Cerebellum (tissue), 4 donors: ENCODE measurements at places on chromosomes 13 and 19. TPM values are rescaled to one million over a fixed set of nuclear protein-coding genes. Genes with fewer than 3 reads are reported as not detected.

DNA sequence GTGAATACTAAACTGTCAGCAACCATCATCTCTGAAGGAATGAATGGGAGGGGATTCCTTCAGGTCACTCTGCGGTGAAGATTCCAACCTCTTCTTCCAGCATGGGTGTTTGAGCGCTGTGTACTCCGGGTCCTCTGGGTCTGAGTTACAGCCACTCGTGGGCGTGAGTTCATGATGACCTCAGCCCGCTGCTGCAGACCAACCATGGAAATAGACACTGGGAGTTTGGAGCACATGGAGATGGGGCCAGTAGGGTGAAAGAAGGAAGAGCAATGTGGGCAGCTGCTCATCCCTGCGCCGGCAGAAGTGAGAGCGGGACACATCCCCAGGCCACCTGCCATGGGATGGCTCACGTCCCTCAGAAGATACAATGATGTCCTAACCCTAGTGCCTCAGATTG, 16.8 kb upstream of the RAB20 start:
- DNase-seq, result no peak

- DNase-seq, result no peak
These were observed 100.0 kb downstream of the SHISA2 start for GRCh38 chr13:25951831-25952230.

DNA sequence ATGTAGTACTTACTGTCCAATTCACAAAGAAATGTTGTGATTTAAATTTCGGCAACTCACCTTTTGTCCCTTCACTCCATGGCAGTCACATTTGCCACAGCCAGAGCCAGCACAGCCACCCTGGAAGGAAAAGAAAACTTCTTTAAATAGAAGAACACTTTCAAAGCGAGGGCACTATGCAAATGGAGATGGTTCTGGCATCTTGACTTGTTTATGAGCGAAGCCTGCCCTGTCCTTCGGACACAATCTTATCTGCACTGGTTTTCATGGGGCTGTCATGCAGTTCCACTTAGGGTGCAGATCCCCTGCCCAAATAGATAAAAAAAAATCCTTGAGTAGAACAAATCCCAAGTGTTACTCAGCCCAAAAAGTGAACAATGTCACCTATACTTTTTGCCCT, 64.3 kb downstream of the COL4A1 start:
- no peak for DNase-seq

DNA sequence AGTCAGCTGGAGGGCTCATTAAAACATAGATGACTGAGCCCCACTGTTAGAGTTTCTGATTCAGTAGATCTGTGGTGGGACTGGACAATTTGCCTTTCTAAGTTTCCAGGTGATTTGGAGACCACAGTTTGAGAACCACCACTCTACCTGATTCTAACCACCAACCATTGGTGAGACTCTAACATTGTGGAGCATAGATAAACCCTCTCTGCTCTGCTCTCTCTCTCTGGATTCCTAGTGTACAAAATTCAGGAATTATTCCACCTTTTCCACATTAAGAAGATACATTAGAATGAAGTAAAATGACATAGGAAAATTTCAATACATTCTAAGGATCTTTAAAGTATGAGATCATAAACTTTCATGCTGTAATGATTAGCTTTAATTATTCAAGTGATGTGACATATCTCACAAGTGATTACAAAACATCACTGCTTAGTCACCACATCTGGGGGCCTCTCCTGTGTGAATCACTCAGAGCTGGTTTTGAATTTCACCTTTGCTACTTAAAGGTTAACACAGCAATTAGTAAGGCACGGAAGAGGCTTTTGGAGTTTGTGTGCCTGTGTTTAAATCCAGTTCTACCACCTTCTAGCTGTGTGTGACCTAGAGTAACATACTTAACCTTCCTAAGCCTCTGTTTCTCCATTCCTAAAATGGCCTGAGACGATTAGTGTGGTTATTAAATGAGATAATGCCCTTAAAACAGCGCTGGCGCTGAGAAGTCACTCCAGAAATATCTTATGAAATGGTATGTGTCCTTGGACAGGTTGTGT, 78.5 kb upstream of the NBEA start:
- DNase-seq, result no peak

DNA sequence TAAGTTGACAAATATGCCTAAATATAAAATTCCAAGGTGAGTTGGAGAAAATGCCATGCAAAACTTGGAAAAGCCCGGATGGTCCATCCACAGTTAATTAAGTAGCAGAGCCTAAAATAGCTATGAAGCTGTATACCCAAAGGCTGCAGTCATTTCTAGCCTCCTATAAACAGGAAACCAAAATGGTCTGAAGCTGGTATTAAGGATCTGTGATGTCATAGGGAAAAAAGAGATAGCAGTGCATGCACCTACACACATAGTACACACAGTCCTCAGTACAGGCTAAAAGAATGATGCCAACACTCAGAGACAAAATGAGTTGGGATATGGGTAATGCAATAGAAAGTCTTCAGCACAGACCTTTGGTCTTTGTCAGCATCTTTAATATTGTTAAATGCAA, 736.9 kb downstream of the EFNB2 start:
- peak; percentile 8 for DNase-seq

DNA sequence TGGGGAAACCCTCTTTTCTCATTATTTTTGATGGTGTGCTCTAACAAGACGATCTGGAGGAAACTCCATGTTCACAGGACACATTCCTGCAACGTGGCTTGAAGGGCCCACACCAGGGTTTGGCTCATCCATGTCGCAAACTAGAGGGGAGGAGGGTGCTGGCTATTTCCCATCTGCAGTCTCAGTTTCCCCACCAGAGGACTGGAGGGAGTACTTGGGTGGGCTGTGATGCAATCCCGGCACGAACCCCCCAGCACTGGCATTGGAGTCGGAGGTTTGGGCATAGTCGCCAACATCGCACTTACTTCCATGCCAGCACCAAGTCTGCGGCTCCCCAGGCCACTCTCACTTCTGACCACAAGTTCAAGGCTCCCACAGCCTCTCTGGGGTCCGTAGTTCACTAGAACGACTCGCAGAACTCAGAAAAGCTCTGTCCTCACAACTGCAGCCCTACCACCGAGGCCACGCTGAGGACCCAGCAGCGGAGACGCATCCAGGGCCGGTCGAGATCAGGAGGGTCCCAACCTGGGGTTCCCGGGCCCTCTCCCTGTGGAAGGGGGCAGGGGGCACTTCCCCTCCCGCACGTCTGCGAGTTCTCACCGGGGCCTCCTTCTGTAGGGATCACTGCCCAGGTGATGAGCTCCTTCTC, 165.6 kb upstream of the SOX1 start:
- no peak for DNase-seq

- no peak for DNase-seq
These were observed 63.4 kb upstream of the KPNA3 start for GRCh38 chr13:49855930-49856329.

DNA sequence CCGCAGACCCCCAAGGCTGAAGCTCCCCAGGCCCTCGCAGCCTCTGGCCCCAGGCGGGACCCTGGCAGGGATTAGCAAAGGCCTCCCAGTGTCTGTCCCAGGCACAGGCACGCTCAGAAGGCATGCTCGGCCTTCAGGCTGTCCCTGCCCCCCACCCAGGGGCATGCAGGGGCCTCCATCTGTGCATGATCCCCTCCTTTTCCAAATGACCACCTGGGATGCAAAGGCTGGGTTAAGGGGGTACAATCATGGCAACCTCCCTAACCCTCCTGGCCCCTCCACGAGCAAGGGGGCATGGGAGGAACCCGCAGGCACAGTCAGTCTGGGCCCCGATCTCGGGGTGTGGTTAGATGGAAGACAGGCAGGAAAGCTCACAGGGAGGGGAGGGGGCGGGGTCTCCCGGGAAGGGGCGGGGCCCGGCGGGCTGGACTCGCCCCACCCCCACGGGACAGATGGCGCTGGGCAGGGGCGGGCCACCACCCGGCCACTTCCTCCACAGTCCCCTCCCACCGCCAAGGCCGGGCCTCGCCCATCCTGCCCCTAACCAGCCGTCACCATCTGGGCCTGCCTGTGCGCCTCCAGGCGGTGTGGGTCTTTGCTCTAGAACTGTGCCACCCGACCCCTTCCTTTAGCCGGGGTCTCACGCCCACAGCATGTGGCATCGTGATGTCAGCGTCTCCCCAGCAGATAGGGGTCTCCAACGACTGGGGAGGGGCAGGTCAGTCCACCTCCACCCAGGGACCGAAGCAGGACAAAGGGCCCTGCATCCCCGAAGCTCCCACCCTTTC, 7.0 kb upstream of the REXO1 start:
- peak; percentile 83 for DNase-seq

- DNase-seq, result no peak
These were observed 5.9 kb upstream of the ZNF254 start for GRCh38 chr19:24081056-24081455.

GRCh38 chr19:10817291-10818038, 18.5 kb downstream of the TMED1 start:
- DNase-seq, result no peak

- no peak for DNase-seq
These were observed 18.0 kb upstream of the PAN3 start for GRCh38 chr13:28120317-28120716.

Gene FFAR2
- not detected for total RNA-seq

Gene DCUN1D2
- total RNA-seq, result 44.5 TPM

Gene CABP5
- not detected for total RNA-seq

Gene SIX5
- total RNA-seq, result 3.4 TPM
